ENCODE measurements at places on chromosomes 1 and 21.

DNA sequence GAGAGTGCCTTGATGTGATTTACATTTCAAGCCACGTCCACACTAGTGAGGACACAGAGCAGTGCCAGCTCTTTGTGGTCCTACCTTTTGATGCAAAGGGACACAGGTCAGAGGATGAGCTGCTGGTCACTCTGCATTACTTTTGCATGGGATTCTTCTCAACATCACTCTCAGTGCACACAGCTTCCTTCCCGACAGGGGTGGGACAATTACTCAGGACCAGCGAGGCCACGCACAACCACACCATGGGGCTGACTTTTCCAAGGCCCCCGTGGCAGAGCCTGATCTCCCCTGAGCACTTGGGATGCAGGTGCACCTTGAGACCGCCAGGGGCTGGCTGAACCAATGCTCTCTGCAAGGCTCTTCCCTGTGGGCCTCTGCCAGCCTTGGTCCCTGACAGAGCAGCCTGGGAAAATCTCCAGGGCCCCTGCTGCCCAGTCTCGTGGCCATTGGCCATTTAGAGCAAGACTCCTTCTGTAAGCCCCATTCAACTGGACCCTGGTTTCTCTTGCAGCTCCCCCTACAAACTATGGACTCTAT lies 13.2 kb upstream of the PRAMEF12 start:
- DNase-seq: peak; percentile 8

DNA sequence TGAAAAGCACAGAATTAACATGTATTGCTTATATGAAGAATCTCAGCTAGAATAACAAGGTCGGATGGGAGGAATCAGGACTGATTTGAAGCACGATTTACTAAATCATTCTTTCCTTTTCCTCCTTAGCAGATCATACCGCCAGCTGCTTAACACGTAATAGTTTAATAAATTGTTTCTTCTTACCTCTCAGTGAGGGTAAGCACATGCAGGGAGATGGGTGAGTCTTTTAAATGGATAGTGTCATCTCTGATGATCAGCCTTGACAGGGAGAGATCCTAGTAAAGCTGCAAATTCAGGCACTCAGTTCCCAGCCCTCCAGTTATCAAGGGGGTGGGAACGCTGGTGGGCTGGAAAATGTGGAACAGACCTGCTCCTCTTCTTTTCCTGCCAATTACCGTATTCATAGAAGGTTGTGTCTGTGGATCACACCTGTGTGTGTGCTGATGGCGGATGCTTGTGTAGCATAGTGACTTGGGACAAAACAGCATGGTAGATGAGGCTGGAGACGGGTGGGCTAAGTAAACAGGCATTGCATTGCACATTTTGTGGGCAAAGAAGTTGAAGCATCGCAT lies 30.7 kb downstream of the NTPCR start:
- no peak for DNase-seq

- DNase-seq: no peak
These were observed 24.5 kb upstream of the GNPAT start for GRCh38 chr1:231216498-231216897.

GRCh38 chr1:225474986-225475820 lies 47.4 kb upstream of the LBR start:
- peak; percentile 84 for DNase-seq

GRCh38 chr1:248858096-248858890 lies 592 bp downstream of the ZNF692 start:
- peak; percentile 95 for DNase-seq

GRCh38 chr1:33895396-33895795 lies 31.5 kb downstream of the HMGB4 start:
- DNase-seq: no peak

DNA sequence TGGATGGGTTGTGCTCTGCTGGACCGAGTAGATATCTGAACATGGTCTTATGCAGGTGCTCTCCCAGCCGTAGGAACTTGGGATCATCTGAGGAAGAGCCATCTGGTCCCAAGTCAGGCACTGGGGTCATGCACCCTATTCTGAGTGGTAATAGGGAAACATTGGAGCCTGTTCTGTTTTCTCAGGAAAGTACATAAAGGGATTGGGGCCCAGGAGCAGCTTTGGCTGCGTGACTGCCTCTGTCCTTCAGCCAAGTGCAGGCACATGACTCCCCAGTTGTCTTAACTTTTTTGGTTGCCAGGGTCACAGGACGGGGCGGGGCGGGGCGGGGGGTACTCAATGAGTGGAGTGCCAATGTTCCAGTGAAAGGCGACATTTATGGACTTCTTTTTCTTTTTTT lies 11.5 kb downstream of the PFKFB2 start:
- no peak for DNase-seq

GRCh38 chr1:17542645-17543044 lies 3.1 kb downstream of the ARHGEF10L start:
- no peak for DNase-seq

- no peak for DNase-seq
These were observed 56.3 kb upstream of the JUN start for GRCh38 chr1:58839846-58840835.

DNA sequence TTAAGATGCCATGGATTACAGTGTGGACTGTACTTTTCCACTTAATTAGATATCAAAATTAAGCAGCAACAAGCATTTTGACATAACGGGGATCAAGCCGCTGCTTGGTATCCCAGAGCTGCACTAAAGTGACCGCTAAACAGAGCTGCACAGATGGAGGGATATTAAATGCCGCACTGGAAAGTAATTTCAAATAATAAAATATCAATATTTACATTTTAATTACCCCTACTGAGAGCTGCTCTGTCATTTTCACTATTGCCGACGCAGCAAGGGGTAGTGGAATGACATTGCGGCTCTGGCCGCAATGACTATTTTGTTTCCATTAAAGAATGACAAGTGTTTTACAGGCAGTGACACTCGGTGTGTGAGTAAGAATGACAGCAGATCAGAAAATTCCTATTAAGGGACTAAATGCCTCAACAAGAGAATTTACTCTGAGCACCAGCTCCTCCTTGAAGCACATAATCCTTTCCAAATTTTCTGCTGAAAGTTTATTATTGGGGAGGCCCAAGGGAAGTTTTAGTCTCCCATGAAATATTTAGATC lies 109.1 kb upstream of the USH2A start:
- DNase-seq: no peak
